ENCODE measurements at places on chromosomes 2 and 18.

DNA sequence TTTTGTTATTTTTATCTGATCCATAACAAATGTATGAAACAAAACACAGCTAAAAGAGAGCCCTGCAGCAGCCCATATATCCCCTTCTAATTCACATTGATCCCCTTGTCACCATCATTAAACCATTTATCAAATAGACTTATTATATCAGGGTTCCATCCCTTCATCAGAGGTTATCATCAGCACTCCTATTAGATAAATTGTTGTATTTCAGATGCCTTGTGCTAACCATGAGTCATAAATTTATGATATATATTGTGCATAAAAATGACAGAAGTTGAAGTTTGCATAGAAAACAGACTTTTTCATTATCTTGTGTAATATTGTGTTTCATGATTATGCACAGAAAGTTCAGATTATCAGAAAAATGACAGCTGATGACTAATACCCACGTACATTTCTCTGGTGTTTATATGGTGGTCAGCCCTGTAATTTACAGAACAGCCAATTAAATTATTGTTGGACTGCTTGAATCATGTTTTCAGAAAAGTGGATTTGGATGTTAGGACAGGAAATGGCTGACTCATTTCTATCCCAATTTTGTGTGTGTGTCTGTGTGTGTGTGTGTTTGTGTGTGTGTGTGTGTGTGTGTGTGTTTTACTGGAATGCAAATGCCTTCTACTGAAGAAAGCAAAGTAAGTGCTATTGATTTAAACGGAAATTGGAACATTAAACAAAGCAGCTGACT is 80.9 kb downstream of the PPP1R1C start:
- DNase-seq = no peak

DNA sequence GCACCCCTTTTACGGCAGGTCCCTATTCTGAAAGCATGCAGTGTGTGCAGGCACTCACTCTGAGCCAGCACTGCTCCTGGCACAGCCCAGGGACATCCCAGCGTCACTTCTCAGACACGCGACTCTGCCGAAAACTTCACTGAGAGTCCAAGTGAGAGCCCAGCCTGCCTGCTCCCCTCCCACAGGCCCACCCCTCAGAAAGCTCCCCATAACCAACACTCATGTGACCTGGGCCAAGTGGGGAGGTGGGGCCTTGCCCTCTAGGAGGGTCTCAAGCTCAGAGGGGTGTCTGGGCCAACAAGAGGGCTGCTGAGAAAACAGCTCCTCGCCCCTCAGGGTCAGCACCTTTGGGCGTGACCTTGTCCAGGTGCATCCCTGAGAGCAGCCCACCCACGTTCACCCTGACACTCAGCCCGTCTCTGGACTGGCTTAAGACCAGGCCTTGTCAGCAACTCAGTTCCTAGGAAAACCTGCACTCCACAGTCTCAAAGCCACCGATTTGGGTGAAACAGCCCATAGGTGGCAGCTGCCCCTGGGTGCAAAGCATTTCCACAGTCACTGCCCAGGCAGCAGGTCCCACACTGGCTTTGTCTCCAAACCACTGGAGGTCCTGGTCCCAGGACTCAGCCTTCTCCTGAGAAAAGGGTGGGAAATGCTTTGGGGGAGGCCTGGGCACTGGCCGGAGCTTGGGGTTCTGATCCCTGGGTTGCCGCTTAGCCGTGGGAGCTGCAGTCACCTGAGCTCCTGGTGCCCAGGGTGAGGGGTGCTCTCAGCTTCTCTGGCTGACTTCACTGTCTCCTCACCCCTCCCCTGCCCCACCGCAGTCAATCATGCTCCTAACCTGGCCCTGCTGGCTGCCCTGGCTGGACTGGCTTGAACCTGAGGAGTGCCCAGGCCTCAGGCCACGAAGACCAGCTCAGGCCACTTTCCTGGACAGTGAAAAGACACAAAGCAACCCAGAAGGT is 209.6 kb downstream of the HDAC4 start:
- DNase-seq = no peak

GRCh38 chr2:70656421-70657010 is 102.9 kb upstream of the TGFA start:
- no peak for DNase-seq

DNA sequence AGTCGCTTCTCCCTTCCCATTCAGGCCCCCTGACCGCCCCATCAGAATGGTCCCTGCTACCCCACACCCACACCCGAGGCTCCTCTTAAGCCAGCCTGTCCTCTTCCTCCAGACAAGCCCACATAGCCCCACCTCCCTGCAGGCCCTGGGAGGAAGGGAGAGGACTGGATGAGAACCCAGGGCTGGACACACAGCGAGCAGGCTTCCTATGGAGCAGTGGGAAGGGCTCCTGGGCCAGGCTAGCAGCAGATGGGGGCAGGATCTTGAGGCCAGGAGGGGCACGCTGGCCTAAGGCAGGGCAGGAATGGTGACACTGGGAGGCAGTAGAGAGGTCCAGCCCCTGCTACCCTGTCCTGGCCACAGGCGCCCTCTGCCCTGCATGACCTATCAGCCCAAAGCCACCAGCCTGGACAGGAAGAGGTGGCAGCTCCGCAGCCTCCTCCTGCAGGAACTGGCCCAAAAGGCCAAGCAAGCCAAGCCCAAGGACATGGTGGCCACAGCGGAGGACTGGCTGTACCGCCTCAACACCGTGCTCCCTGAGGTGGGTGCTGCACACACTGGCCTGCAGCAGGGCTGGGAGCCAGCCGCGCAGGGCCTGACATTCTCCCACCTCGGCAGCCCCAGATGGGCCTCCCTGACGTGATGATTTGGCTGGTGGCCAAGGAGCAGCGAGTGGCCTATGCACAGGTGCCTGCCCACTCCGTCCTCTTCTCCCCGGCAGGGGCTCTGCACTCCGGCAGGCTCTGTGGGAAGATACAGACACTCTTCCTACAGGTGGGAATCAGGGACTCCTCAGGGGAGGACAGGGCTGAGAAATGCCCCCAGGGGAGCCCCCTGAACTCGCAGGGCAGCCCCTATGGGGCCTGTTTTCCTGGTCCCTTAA is 43.3 kb downstream of the FER1L5 start:
- DNase-seq = peak; percentile 44

GRCh38 chr2:241126201-241126611 is 23.1 kb downstream of the PASK start:
- DNase-seq = no peak

DNA sequence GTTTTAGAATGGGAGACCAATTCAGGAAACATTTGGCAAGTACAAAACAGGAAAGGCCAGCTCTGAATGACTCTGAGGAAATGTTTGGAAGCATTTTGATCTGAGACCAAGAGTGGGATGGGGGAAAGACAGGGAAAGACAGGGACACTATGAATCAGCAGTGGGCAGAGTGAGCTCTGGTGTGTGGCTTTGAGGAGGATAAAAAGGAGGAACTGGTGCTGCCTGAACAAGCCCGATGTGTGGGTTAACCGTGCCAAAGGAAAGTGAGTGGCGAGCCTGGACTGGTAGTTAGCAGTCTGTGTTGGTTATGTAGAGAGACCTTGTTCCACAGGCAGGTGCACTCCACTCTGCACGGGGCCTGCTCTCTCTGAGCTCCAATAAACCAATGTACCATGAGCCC is 5.3 kb downstream of the MFSD6 start:
- DNase-seq = no peak

GRCh38 chr2:29459445-29460179 is 344.4 kb downstream of the CLIP4 start:
- DNase-seq = no peak

- DNase-seq = no peak
These were observed 235.2 kb downstream of the LNPK start for GRCh38 chr2:175766880-175767279.

- DNase-seq = no peak
These were observed 228.0 kb downstream of the ETAA1 start for GRCh38 chr2:67625178-67625577.

GRCh38 chr2:236237468-236238190 is 26.6 kb downstream of the ASB18 start:
- DNase-seq = no peak

- DNase-seq = no peak
These were observed 14.3 kb upstream of the FAHD2A start for GRCh38 chr2:95388091-95388692.

- DNase-seq = no peak
These were observed 26.9 kb downstream of the TMEM247 start for GRCh38 chr2:46506131-46506706.

- DNase-seq = no peak
These were observed 692.6 kb downstream of the MBD2 start for GRCh38 chr18:53531896-53532295.

GRCh38 chr2:147013696-147014392 is 831.0 kb upstream of the ACVR2A start:
- DNase-seq = no peak

GRCh38 chr18:3207565-3207964 is 12.2 kb downstream of the MYOM1 start:
- no peak for DNase-seq

- DNase-seq = no peak
These were observed 12.5 kb downstream of the SNORC start for GRCh38 chr2:232882505-232883115.

DNA sequence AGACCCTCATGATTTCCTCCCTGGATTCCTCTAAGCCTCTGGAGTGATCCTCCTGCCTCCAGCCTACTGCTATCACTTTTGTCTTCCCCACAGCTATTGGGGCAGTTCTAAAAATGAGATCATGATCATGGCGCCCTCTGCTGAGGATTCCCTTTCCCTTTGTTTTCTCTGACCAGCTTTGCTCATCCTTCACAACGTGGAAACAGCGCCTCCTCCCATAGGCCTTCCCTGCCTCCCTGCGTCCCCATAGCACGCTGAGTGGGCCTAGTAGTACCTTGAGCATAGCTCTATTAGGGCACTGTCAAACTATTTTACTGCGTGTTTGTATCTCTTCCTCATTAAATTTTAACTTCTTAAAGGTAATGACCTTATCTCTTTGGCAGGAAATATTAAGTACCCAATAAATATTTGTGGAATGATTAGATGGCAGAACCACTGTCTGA is 207.0 kb upstream of the FANCL start:
- DNase-seq = peak; percentile 73

- no peak for DNase-seq
These were observed 168.6 kb downstream of the CNTNAP5 start for GRCh38 chr2:124193706-124194105.

Measured in retina (tissue), 1 donor.